ENCODE measurements at places on chromosomes 11 and 22.

GRCh38 chr11:61147271-61147670 is 14.0 kb downstream of the VPS37C start:
- DNase-seq = no peak

GRCh38 chr11:46351606-46352005 is 4.3 kb downstream of the DGKZ start:
- DNase-seq = no peak

- no peak for DNase-seq
These were observed 15.7 kb upstream of the ANO5 start for GRCh38 chr11:22177186-22177585.

DNA sequence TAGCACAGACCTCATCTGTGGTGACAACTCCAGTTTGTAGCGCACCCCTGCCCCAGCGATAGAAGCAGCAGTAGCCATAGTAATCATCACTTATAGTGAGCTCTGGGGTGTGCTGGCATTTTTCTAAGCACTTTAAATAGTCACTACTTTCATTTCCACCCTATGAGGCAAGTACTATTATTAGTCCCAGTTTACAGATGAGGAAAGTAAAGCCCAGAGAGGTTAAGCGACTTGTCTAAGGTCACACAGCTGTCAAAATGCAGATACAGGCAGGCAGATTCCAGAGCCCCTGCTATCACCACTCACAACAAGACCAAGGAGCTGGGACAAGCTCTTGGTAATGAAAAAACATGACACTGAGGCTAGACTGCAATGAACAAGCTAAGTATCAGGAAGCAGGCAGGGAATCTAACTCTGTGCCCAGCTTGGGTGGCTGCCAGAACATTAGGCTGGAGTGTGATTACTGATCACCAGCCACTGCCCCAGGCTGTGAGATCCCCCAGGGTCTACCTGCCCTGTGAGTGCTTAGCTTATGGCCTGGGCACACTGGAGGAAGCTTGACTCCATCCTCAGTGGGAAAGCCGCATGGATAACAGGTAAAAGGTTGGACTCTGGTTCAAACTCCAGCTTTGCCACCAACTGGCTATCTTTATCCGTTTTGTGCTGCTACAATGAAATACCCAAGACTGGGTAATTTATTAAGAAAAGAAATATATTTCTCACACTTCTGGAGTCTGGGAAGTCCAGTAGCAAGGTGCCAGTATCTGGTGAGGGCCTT is 561.1 kb downstream of the MN1 start:
- DNase-seq = peak; percentile 52

- no peak for DNase-seq
These were observed 2.4 kb upstream of the MYBPC3 start for GRCh38 chr11:47354913-47355282.

DNA sequence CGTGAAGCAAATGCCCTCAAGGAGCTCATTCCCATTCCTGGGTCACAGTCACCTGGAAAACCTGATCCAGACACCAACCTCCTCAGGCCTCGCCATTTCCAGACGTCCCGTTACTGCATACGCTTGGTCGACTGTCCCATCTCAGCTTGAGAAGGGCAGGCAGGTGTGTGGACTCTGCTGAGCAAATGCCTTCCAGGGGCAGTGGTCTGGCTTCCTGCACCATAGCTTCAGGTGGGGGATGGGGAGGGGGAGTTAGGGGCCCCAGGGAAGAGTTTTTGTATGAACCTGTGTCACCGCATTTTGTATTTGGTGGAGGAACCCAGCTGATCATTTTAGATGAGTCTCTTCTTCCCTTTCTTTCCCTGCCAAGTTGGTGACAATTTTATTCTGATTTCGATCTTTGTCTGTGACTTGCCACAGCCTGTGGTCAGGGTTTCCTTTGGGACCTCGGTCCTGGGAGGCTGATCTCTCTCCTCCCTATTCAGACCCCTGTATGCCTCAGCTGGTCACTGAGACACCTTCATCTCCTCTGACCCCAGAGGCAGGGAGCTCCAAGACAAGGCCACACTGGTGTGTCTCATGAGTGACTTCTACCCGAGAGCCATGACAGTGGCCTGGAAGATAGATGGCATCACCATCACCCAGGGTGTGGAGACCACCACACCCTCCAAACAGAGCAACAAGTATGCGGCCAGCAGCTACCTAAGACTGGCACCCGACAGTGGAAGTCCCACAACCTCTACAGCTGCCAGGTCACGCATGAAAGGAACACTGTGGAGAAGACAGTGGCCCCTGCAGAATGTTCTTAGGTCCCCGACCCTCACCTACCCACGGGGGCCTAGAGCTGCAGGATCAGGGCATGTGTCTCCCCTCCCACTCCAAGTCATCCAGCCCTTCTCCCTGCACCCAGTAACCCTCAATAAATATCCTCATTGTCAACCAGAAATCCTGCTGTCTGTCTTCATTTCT is 22.9 kb downstream of the IGLL5 start:
- no peak for DNase-seq

DNA sequence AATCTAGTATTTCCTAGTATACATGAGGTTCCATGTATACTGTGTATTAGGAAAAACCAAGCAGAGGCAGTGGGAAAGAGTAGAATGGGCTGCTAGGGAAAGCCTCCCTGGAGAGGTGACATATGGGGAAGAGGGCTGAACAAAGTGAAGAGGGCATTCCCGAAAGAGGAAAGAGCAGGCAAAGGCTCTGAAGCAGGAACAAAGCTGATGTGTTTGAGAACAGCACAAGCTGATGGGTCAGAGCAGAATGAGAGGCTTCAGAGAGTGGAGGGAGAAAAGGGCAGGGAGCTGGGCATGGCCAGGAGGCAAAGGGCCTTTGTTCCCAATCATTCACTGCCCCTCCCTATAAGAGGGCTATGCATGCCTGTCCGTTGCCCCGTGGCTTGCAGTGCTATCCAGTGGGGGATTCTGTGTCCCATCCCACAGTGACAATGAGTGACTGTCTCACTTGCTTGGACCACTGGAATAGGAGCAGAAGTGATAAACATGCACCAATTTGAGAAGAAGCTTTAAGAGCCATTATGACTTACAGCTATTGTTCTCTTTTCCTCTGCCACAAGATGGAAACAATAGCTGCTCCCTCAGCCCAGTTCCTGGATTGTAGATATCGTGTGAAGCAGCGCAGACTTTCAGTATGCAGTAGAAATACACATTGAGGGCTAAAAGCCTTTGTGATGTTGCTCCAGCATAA is 39.6 kb downstream of the GALNT18 start:
- DNase-seq = no peak

DNA sequence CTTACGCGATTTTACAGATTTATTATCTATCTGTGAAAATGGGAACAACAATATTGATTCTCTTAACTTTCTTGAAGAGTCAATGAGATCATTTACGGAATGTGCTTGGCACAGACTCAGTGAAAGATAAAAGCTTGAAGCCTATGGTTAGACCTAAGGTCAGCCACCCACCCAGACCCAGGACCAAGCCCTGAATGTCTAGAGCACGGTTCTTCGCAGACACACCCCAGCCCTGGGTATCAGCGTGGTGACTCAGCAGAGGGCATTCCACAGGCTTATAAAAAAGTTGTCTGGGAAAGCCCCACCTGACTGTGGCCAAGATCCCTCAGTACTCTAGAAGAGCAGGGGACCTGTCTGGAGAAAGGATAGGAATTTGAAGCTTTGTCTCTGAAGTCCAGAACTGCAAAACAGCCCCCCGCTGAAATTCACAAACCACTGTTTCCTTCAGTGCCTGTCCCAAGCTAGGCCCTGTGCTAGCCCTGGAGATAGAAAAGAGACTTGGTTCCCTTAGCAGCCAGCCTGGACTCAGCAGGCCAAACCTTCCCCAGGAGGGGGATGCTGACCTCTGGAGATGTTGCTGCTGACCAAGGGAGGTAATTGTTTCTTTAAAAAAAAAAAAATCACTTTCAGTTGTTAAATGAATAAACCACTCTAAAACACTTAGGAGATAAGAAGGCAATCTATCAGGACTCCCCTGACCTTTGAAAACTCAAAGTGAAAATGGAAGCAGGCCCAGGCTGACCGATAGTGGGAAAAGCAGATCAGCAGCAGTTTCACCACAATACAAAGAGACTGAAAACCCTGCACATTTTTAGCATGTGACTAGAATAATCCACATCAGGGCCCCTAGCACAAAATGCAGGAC is 114.0 kb downstream of the ABTB2 start:
- DNase-seq = peak; percentile 76

- no peak for DNase-seq
These were observed 66.9 kb upstream of the TENM4 start for GRCh38 chr11:79507706-79508105.

DNA sequence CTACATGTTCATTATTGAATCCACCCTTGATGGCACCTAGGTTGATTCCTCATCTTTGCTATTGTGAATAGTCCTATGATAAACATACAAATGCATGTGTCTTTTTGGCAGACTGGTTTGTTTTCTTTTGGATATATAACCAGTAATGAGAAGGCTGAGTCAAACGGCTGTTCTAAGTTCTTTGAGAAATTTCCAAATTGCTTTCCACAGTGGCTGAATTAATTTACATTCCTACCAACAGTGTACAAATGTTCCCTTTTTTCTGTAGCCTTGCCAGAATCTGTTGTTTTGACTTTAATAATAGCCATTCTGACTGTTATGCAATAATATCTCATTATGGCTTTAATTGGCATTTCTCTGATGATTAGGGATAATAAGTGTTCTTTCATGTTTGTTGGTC is 184.9 kb downstream of the CASP12 start:
- no peak for DNase-seq

DNA sequence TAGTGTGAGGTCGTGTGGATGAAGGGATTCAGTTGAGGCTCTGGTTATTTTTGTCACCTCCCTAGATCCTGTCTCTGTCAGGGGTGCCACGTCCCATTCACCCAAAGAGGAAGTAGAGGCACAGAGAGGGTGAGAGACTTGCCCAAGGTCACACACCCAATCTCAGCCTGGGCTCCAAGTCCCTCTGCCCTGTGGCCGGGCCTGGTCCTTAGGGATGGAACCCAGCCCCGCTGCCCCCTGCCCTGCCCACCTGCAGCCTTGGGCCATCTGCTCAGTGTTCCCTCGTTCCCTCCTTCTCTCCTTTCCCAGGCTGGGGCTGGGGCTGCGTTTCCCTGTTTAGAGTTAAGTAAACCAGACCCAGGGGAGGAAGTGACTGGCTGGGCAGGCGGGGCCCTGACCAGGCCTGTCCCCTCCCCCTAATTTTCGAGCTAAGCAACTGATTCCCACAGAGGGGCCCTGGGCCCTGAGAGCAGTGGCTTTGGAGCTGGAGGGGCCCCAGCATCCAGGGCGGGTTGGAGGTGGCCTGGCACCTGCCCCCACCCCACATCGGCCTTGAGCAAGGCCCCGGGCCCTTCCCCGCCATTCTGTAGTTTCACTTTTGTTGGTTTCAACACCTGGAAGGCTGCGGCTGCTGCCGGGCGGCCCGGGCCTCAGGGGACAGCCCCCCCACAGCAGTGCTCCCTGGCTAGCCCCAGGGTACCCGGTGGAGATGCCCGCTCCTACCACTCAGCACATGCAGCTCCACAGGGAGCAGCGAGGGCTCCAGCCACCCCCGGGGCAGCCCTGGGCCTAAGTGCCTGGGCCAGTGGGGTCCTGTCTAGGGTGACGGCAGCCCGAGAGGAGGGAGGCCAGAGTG is 1.5 kb downstream of the TCIRG1 start:
- DNase-seq = peak; percentile 90

DNA sequence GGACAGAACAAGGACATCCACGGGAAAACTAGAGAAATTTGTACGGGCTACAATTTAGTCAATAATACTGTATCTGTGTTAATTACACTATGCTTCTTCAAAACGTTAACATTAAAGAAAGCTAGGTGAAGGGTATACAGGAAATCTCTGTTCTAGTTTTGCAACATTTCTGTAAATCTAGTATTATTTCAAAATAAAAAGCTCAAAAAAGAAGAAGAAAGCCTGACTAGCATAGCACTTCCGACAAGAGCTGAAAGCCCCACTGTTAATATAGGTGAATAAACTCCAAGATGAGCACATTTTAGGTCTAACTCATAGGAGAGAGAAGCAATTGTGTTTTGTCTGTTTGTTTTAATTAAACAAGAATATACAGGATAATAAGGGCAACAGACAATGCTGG is 299.7 kb downstream of the TTC28 start:
- no peak for DNase-seq

- no peak for DNase-seq
These were observed 22.7 kb upstream of the YPEL1 start for GRCh38 chr22:21758091-21758864.

DNA sequence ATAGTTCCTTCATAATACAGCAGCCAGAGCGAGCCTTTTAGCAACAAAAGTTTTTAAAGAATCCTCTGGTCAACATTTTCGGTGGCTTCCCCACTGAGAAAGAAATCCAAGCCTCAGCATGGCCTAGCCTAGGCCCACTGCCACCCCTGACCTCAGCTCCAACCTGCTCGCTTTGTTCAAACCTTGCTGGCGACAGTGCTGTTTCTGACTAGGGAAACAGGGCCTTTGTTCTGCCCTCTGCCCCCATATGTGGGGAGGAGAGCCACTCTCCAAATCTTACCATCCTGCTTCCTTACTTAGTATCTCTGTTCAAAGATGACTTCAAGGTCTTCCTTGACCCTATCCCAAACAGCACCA is 95.8 kb downstream of the CCDC83 start:
- DNase-seq = no peak

GRCh38 chr11:12430351-12430750 is 53.0 kb downstream of the PARVA start:
- DNase-seq = peak; percentile 58

DNA sequence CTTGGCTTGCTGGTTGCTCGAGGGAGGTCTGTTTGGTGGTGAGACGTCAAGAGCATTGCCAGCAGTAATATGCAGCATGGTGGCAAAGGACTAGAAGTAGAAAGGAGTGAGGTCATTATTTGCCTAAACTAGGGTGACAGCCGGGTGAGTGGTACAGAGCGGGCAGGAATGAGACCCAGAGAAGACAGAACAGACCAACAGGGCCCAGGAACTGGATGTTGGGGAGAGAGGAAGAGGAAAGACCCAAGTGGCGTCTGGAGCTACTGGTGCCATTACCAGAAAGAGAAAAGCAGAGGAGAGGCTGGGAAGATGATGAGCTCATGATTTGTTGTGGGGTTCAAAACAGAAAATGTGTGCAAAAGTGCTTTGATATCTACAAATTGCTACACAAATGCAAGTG is 158.7 kb downstream of the ENTHD1 start:
- no peak for DNase-seq

GRCh38 chr22:17678817-17679385 is 40.3 kb downstream of the BCL2L13 start:
- DNase-seq = no peak

Data from mesenchymal stem cell (in vitro differentiated cells and primary cell).